ENCODE measurements at places on chromosomes 5 and 9.

DNA sequence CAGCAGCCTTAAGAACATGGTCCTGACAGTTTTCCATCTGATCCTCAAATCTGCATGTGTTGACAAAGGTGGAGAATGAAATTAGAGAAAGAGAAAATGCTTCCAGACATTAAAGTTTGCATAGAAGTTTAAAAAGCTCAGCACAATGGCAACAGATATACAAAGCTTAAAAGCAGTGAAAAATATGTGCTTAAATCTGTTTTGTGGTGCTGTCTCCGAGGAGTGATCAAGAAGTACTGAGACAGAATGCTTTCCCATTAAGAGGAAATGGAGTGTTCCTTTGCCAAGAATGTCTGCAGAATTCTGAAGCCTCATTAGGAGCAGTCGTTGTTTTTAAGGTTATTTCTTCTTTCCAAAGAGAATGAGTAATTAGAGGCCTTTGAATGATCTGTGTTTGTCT lies 131.4 kb downstream of the MCTP1 start:
- DNase-seq: no peak

- DNase-seq: no peak
Observed at GRCh38 chr5:167745868-167746267, 545.6 kb upstream of the WWC1 start.

- no peak for DNase-seq
Observed at GRCh38 chr9:113646491-113646890, 183.0 kb downstream of the RGS3 start.

DNA sequence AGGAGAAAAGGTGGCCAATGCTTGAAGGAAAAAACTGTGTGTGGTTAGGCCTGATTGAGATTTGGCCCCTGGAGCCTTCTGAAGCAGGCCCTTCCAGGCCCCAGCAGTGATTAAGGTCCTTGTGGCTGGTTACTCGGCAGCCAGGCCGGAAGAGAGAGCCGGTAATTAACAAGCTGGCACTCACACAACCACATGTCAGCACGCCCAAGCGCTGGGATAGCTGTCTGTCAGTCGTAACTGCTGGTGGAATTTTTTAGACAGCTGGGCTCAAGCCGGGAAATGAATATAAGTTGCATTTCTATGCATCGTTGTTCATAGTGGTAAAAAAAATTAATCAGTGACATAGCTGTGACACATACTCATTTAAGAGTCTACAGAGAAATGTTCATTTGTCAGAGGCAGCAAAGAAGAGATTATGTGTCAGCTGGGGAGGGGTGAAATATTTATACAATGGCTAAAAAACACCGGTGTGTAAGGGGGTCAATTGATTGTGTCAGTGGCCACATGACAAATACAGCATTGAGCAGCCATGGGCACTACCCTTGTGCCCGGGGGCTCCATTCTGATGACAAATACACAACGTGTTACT lies 13.7 kb upstream of the ARAP3 start:
- no peak for DNase-seq

- no peak for DNase-seq
Observed at GRCh38 chr5:75484605-75485004, 26.8 kb downstream of the CERT1 start.

DNA sequence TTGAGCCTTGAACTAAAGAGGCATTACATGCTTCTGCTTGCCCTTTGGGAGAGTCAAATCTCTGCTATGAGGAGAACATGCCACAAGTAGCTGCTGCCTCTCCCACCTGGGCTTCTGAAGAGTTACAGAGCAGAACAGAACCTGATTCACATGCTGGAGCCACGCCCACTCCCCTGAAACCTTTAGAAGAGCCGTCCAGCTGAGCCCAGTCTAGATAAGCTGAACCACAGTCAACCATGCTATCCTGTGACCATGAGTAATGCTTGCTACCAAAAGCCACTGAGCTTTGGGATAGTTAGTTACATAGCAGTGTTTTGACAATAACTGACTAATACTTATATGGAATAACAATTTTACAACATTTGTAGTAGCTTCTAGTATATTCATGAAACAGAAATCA lies 111.0 kb upstream of the VCAN start:
- DNase-seq: no peak

- DNase-seq: no peak
Observed at GRCh38 chr5:1125030-1125357, 13.1 kb upstream of the SLC12A7 start.

DNA sequence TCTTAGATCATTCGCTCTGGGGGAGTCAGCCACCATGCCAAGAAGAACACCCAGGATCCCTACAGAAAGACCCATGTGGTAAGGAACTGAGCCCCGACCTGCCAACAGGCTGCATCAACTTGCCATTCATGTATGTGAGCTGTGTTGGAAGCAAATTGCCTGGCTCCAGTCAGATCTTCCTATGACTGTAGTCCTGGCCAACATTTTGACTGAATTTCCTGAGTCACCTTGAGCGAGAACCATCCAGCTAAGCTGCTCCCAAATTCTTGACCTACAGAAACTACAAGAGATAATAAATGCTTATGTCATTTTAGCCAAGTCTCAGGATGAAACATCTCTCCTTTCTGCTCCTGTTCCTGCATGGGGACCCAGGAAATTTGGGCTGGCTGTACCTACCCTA lies 40.0 kb upstream of the SLC44A1 start:
- no peak for DNase-seq

DNA sequence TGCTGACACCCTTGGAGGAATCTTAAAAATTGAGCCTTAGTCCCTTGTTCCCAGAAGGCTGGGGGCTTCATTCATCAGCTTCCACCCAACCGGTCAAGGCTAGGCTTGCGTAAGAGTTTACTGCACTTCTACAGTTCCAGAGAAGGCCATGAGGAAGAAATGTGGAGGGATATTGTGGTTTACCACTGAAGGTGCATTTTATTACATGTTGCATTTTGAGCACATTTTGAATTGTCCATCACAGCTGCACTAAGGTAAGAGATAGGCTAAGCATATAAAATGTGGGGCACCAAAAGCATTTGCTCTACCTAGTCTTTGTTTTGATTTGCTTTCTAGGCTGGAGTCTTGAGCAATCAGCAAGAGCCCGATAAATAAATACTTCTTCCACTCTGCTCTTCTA lies 167.1 kb upstream of the PAPPA start:
- no peak for DNase-seq

GRCh38 chr5:14441641-14442040 lies 140.0 kb upstream of the OTULINL start:
- no peak for DNase-seq

GRCh38 chr5:133520062-133520461 lies 92.3 kb downstream of the FSTL4 start:
- no peak for DNase-seq

DNA sequence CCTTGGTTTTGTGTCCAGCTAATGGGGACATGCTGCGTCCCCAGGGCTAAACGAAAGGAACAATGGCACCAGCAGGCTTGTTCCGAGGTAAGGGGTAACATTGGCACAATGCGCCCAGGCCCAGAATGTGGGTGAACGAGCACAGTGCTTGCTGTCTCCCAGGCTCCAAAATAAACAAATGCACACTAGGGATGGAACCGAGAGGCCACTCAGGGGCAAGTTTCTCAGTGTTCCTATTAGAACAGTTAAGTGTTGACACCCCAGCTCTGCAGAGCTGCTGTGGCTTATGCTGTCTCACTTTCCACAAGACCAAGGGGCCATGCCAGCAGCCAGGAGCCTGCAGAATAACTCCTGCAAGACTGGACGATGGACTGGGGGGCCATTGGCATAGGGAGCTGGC lies 492.4 kb downstream of the GADD45G start:
- no peak for DNase-seq

GRCh38 chr5:107574287-107574686 lies 96.5 kb downstream of the EFNA5 start:
- no peak for DNase-seq
